Stimulated activated CD8-positive, alpha-beta memory T cell treated with anti-CD3 and anti-CD28 coated beads, Interleukin-4, amount 100 ng/mL, for 4 hours (primary cell): ENCODE measurements at places on chromosomes 6 and 20.

DNA sequence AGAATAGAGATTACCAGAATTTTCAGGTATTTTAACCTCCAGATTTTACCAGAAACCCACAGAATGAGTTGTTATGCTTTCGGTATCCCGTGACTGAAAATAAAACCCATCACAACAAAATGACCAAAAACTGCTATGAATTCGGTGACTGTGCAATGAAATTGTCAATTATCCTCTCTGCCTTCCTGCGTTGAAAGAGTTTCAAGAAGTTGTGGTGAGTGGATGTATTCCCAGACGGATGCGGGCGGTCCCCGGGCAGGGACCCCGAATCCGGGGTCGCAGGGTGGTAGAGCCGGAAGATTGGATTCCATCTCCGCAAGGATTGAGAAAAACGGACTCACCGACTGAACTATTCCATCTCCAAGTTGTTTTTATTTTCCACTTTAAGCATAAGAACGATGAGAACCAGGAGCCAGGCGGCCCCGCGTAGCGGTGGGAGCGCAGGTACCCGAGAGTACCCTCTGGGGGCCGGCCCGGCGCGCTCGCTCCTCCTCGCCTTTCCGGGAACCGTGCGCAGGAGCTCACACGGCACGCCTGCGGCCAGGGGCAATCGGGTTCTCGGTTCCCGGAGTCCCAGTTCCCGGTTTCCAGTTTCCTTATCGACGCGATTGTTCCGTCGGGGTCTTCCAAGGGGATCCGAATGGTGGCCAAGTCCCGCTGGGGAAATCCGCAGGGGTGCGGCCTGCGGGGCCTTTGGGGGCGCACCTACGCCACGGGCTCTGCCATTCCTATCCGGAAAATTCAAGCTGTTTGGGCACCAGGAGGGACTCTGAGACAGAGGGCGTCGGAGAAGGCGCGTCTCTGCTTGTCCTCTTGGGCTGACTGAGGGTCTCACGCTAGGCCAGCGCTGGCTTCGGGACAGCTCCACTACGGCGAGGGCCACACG, 104.9 kb upstream of the PRDM1 start:
- no peak for DNase-seq

DNA sequence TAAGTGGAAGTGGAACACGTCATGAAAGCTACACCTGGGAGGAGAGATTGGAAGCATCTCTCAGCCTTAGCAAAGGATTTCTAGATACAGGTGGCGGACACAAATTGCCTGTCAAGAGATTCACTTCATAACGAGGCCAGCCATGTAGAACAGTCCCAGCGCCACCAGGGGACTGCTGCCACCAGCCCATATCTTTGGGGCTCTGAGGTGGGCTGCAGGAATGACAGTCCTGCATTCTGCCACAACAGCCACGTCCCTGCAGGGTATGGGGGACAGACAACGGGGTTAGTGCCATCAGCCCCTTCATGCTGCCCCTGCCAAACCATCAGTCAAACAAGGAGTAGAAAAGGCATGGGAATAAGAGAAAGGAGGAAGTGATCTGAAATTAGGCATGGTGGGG, 81.2 kb upstream of the SASH1 start:
- no peak for DNase-seq

DNA sequence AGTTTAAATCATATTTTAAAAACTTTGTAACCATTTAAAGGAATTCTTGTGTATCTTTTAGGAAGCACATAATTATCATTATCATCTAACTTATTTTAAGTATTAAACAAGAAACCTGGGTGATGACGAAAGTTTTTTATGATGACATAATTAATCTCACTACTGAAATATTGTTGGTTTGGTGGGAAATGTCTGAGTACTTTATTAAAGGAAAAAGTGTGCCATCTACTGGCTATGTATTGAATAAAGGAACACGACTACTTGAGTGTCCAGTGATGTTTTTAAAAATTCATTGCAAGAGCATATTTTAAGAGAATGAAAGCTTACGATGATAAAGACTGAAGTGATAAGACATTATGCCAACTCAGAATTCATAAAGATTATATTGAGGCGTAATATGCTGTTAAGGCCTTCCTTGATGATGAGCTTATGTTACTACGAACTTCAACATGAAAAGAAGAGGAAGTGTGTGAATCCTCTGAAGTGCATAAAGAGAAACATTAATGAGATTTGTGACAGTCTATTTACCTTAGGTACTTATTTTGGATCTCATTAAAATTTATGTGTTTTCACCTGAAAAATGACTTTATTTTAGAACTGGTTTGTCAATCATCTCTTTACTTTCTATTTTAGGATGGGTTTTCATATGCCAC, 12.0 kb upstream of the TRMT11 start:
- no peak for DNase-seq

- no peak for DNase-seq
These were observed 76.7 kb upstream of the CLDN20 start for GRCh38 chr6:155187106-155187505.

GRCh38 chr6:154267508-154268106, 89.0 kb downstream of the IPCEF1 start:
- no peak for DNase-seq

GRCh38 chr6:143205991-143206390, 145.3 kb downstream of the AIG1 start:
- DNase-seq: no peak

GRCh38 chr20:47099093-47099492, 204.4 kb downstream of the EYA2 start:
- no peak for DNase-seq

- no peak for DNase-seq
These were observed 366.5 kb upstream of the ARID1B start for GRCh38 chr6:156410649-156411048.

- DNase-seq: no peak
These were observed 67.3 kb downstream of the NPEPL1 start for GRCh38 chr20:58759947-58760346.

DNA sequence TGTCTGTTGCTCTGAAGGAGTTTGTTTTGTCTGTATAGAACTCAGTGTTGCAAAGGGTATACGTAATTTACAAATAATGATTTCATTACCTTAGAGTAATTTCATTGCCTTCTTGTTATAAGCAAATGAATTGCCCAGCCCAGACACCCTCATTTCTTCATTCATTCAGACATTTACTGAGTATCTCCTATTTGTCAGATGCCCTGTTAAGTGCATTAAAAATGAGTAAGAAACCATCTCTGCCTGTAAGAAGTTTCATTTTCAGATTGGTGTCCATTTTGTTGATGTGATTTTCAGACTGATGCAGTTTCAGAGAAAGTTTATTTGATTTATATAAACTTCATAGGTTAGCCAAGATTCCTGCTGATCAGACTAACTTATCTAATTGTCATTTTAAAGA, 429.3 kb downstream of the PHF3 start:
- no peak for DNase-seq

DNA sequence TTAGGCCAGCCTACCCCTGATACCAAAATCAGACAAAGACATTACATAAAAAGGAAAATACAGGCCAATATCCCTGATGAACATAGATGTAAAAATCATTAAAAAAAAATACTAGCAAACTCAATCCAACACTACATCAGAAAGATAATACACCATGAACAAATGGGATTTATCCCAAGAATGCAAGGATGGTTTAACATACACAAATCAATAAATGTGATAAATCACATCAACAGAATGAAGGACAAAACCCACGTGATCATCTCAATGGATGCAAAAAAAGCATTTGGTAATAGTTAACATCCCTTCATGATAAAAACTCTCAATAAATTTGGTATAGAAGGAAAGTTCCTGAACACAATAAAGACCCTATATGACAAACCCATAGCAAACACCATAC, 63.8 kb downstream of the SLC22A2 start:
- no peak for DNase-seq
